Bone marrow (tissue), 2 donors: ENCODE measurements at places on chromosomes 5 and 9.

DNA sequence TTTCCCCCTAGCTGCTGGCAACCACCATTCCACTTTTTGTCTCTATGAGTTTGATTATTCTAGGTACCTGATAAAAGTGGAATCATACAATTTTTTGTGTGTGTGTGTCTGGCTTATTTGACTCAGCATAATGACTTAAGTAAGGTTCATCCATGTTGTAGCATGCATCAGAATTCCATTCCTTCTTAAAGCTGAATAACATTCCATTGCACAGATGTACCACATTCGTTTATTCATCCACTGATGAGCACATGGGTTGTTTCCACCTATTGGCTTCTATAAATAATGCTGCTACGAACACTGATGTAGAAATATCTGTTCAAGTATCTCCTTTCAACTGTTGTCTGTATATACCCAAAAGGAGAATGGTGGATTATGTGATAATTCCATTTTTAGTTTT lies 33.7 kb downstream of the AP3B1 start:
- no peak for DNase-seq

GRCh38 chr5:149378241-149378820 lies 761 bp downstream of the IL17B start:
- DNase-seq: no peak

DNA sequence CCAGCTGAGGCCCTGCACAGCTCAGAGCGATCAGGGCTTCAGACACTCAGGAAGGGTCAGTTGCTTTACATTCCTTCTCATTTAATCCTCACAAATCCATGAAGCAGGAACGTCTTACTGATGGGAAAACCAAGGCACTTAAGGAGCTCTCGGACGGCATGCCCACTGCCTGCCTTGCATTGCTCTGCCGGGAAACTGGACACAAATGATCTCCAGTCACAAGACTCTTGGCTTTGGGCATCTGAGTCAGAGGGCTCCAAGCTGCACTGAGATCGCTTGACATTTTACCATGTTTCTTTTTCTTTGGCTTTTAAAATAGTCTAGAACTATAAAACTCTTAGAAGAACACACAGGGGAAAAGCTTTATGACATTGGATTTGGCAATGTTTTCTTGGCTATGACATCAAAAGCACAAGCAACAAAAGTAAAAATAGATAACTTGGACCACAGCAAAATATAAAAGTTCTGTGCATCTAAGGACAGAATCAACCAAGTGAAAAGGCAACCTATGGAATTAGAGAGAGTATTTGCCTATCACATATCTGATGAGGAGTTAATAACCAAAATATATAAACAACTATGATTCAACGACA lies 43.6 kb upstream of the HRH2 start:
- no peak for DNase-seq

DNA sequence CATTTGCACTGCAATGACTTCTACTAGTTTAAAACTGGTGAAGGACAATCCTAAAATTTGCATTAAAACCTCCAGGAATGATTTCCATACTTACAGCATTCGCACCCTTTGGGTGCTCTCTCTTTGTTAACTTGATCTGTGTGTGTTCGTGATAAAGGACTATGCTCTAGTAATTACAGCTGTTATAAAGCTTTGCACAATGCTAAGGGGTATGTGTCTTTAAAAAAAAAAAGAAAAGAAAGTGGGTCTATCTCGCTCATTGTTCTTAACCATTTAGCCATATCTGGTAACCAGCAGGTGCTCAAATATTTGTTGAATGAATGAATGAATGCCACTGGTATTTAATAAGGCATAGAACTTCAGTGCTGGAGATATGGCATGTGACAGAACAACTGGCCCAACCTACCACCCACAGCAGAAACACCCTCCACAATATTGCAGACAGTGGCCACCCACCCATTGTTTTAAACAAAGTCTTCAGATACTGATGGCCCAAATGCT lies 8.7 kb downstream of the TRIM36 start:
- no peak for DNase-seq

- no peak for DNase-seq
Measured at GRCh38 chr5:143340891-143341685, 62.4 kb downstream of the NR3C1 start.

- DNase-seq: no peak
Measured at GRCh38 chr5:39570403-39571027, 145.7 kb upstream of the DAB2 start.

GRCh38 chr5:179762079-179762780 lies 29.6 kb downstream of the MAML1 start:
- DNase-seq: peak; percentile 69

DNA sequence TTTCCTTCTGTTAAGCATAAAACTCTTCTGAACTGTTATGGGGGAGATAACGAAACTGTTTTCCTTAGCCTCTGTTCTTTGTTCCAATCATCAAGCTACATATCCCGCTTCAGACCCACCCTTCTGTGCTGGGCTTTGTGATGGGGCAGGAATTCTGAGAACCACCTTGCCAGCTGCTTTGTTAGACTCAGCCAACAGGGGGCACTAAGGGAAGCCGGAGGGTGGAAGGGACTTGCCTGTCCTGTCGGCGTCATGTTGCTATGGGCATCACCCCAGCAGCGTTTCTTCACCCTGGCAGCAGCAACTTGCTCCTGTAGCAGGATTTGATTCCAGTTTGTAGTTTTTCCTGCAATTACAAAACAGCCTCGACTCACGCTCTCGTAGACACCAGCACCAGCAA lies 169.1 kb downstream of the CAAP1 start:
- DNase-seq: no peak

DNA sequence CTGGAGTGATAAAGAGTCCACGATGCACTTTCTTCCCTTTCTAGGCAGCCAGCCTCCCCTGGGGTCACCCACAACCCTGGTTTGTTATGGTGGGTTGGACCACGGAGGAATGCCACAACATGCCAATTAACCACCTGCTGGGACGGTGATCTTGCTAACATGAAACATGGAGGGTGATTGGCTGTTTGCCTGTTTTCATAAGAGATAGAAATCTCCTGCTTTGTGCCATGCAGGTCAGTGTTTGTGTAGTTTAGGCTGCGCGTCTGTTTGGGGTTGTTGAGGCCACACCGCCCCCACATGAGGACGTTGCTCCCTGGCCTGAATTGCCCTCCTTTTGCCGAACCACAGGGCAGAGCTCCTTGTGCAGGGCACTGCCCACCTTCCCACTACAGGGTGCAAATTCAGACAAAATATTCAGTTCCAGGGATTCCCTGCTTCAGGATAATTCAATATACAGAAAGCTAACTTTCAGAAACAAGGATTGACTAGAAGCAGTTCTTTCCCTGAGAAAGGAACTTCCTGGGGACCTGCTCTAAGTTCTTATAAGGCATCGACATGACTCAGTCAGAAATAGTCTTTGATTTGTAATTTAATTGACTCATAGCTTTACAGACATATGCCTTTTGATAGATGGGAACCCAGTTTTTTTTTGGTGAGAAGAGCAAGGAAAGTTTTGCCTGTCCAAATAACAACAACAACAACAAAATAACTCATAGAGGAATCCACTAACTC lies 427.6 kb downstream of the GADD45G start:
- no peak for DNase-seq

DNA sequence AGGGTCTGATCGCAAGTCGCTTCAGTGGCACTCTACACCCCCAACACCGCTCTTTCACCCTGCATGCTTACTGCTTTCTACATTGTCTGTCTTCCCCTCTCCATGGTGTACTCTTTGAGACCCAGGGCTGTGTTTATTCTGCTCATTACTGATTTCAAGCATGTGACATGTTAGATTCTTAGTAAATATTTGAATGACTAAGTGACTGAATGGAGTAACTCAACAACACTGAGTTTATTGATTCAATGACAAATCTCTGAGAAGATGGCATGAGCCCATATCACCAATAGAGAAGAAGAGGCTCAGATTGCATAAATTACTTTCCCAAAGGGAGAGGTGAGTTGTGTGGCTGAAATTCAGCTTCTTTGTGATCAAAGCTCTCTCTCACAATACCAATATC lies 89.7 kb upstream of the OSMR start:
- no peak for DNase-seq

GRCh38 chr5:66661149-66661548 lies 65.0 kb downstream of the MAST4 start:
- no peak for DNase-seq
